ENCODE measurements at places on chromosomes 12 and 14.

GRCh38 chr14:38197001-38197783, 10.5 kb upstream of the SSTR1 start:
- peak; percentile 10 for DNase-seq

DNA sequence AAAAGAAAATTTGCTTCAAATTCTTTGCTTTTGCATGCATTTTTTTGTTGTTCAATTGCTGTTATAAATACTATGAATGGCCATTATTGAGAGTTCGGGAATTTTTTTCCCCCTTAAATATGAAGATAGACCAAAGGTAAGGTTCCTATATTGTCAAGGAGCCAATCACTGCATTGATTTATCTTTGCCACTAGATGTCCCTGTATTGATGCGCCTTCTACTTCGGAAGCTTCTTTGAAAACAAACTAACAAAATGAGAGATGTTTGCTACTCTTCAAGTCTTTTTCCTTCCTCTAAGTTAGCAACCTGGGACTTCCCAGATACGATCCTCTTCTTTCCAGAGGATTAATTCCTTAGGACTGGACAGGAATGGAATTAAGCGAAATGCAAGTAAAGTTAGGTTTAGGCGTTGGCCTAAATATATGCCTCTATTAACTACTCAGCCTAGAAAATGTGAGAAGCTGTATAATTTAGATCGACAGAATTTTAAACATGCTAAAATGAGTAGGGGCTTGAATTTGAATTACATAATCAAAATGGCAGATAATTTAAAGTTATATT, 318.1 kb downstream of the AEBP2 start:
- DNase-seq: peak; percentile 53

- no peak for DNase-seq
Measured at GRCh38 chr12:7373226-7373625, 69.4 kb downstream of the ACSM4 start.

GRCh38 chr14:93893661-93894261, 33.4 kb upstream of the FAM181A start:
- DNase-seq: no peak

- peak; percentile 64 for DNase-seq
Measured at GRCh38 chr12:46373301-46374296, 1.0 kb upstream of the SLC38A2 start.

GRCh38 chr14:78340250-78340649, 170.1 kb downstream of the NRXN3 start:
- no peak for DNase-seq

- no peak for DNase-seq
Measured at GRCh38 chr12:5899675-5900074, 45.4 kb downstream of the ANO2 start.

GRCh38 chr14:99681832-99682148, 2.3 kb upstream of the CYP46A1 start:
- no peak for DNase-seq

- DNase-seq: no peak
Measured at GRCh38 chr14:86373886-86374285, 843.9 kb downstream of the FLRT2 start.

GRCh38 chr12:109767991-109768900, 54.6 kb downstream of the FAM222A start:
- no peak for DNase-seq

All from iris pigment epithelial cell (primary cell).